ENCODE measurements at places on chromosomes 3 and 15.
A peak's percentile ranks its signal among the peaks of the same experiment; 100 is the strongest.

GRCh38 chr3:161050935-161051334, 54.2 kb downstream of the B3GALNT1 start:
- DNase-seq: no peak

- no peak for DNase-seq
Observed at GRCh38 chr3:82505079-82505756, 743.8 kb upstream of the GBE1 start.

DNA sequence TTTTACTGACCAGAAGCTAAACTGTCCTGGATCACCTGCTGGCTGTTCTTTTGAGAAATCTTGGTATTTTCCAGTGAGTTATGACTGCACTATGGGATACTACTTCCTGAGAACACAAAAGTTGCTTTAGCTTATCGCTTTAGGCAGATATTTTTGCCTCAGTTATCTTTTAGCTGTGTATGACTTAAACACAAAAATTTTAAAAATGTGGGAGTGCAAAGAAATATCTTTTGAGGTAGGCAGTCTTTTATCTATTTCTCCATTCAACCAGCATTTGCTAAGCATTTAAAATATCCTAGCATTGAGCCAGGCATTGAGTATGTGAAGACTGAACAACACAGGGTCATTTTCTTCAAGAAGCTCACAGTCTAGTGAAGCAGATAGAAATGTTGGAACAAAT, 981.9 kb downstream of the FHIT start:
- DNase-seq: no peak

DNA sequence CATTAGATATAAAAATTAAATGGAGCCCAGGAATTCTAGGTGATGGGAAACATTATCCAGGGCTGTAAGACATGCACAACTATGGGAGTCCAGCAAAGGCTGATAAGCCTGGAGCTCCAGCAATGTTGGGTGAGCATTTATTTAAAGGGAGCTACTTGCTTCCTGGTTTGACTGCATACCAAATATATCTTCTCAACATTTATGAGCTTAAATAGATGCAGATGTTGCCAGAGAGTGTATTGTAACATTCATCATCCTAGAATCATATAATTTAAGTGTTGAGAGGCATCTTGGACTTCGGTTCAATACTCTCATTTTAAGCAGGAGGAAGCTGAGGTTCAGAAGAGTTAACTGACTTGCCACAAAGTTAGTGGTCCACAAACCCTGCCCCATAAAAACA, 12.2 kb upstream of the POLR2M start:
- no peak for DNase-seq

DNA sequence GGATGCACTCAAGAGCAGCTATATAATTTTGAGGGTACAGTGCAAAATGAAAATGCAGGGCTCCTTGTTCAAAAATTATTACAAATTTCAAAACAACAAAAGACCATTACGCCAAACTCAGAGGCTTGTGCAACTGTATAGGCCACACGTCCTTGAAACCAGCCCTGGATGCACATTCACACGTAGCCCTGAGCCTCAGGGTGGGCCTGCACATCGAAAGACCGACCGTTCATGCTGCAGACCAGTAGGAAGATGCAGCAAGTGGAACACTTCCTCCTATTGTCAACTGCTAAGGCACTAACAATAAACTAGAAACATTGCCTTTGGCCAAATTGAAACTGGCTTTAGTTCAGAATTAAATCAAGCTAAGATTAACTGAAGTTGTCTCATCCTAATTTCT, 174.7 kb downstream of the SHOX2 start:
- no peak for DNase-seq

DNA sequence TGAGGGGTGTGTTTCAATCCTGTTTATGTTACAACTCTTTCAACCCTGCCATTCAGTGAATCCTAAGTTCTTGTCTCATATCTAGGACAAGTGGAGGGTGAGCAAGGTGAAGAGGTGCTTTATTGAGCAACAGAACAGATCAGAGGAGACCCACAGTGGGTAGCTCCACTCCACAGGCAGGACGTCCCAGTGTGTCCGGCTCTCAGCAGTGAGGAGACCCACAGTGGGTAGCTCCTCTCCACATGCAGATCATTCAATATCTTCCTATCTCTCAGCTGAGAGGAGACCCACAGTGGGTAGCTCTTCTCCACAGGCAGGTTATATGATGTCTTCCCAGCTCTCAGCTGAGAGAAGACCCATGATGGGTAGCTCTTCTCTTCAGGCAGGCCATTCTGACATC, 556.7 kb downstream of the SI start:
- DNase-seq: no peak

DNA sequence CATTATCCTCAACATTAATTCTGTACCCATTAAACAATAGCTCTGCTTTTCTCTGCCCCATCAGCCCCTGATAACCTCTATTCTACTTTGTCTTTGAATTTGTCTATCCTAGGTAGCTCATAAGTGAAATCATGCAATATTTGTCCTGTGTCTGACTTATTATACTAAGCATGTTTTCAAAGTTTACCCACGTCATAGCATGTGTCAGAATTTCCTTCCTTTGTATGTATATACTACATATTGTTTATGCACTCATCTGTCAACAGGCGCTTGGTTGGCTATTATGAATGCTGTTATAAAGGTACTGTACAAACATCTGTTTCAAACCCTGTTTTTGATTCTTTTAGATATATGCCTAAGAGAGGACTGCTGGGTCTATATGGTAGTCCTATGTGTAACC, 18.2 kb downstream of the CSNK1G1 start:
- DNase-seq: no peak

GRCh38 chr3:77563012-77563411, 523.1 kb downstream of the ROBO2 start:
- DNase-seq: no peak

GRCh38 chr3:71228156-71228866, 355.2 kb downstream of the FOXP1 start:
- no peak for DNase-seq

DNA sequence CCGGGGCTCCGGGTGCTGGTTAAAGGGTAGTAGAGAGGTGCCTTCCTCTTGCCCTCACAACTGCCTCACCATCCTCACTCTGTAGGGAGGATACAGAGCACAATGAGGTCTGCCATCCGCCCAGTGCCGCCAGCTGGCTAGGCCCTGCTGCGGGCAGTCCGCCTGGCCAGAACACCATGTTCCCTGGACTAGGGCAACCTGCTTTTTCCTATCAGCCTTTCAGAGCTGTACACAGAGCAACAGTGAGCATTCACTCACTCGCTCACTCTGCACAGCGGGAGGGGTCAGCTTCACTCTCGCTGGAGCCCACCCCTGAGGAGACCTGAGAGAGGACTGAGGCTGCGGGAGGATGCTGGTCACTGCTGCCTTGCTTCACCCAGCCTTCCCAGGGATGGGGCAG, 218.7 kb upstream of the CHRNA7 start:
- DNase-seq: no peak

DNA sequence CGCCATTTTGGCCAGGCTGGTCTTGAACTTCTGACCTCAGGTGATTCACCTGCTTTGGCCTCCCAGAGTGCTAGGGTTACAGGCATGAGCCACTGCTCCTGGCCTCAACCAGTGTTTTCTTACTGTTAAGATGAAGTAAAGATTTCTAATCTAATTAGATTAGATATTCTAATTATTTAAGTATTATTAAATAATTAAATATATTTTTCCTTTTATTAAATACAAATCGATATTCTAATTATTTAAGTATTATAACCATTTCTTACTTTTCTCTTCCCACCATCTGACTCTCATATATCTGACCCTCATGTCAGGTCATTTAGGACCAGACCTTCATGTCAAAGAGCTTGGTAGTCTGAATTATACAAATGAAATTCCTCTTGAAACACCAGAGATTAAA, 1291.9 kb upstream of the EPHA6 start:
- DNase-seq: no peak

- DNase-seq: no peak
Observed at GRCh38 chr3:61186030-61186429, 65.2 kb downstream of the FHIT start.

- no peak for DNase-seq
Observed at GRCh38 chr3:107661447-107662123, 138.8 kb downstream of the BBX start.

DNA sequence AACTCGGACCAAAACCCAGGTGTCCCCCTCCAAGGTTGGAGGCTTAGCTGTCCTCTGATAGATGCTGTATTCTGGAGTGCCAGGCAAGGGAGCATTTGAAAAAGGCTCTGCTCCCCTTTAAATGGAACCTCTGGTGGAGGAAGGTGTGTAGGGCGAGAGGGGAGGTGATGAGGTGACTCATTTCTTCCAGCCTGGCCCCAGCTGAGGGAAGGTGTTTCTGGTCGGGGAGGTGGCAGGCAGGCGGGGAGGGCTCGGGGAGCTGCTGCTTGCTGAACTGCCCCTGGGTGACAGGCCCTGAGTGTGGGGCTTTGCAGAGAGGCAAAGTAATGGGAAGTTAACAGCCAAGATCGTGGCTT, 18.8 kb downstream of the PSTPIP1 start:
- DNase-seq: no peak

DNA sequence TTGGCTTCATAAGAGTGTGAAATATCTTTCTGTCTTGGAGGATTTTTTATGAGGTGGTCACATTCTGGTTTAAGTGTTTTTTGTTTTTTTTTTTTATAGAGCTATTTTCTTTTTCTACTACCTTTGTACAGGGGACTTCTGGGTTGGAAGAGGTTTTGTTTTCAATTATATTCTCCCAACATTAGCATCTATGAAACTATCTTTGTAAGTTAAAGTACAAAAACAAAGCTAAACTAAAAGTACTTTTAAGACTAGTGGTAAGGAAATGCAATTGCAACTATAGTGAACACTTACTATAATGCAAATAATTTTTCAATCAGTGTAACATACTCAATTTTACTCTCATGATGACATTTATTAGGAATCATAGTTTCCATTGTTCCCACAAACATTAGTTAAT, 688.2 kb downstream of the SI start:
- DNase-seq: no peak

DNA sequence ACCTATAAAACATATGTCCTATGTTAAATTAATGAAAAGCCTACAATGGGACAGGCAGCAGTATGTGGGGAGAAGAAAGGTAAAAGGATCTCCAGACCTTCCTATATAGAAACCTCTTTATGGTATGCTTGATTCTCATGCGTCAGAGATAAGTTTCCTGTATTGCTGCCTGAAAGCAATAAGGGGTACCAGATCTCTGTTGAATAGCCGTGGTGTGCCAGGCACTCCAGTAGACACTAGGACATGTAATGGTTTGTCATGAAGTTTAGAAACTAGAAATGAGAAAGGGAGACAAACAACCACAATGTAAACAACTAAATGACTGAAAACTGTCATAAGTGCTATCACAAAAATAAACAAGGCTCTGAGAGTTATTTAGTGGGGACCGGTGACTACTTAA, 168.1 kb downstream of the EFHB start:
- no peak for DNase-seq

- DNase-seq: no peak
Observed at GRCh38 chr15:58164926-58165325, 26.7 kb downstream of the AQP9 start.

- DNase-seq: no peak
Observed at GRCh38 chr15:95653361-95653805, 677.1 kb upstream of the NR2F2 start.

GRCh38 chr15:71331173-71331572, 215.9 kb downstream of the THSD4 start:
- DNase-seq: no peak

- peak; percentile 66 for DNase-seq
Observed at GRCh38 chr3:158101335-158102241, 4.6 kb downstream of the SHOX2 start.

- no peak for DNase-seq
Observed at GRCh38 chr3:23052208-23052607, 150.9 kb upstream of the UBE2E2 start.

GRCh38 chr3:174776636-174777035, 82.5 kb upstream of the NAALADL2 start:
- DNase-seq: no peak

DNA sequence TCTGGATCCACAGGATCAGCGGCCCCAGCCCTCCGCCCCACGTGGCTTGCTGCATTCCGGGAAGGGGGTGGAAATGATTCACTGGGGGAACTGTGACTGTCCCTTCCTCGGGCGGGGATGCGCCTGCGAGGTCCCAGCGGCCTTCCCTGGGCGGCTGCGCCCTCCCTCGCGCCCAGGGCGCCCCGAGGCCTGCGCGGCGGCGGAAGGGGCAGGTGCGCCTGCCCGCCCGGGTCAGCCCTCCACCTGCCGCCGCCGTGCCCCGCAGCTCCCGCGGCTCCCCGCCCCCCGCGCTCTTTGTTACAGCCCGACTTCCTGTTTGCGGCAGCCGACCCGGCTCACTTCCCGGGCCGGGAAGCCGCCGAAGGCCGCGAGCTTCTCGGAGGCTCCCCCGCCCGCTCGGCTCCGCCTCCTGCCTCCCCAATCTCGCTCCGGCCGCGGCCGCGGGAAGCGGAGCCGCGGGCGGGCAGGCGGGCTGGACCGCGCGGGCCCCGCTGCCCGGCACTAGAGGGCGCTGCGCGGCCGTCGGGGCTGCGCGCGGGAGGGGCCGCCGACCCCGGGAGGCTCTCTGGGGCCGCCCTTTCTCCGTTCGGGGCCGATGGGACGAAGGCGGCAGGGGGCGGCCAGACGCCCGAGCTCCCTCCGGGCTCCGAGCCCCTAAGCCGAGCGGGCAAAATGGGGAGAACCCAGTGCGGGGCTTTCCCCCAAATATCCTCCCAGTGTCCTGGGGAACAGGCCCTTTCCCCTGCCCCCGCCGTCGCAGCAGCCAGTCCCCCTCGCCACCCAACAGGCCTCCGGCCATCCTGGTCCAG, 11.5 kb upstream of the CHAC1 start:
- peak; percentile 81 for DNase-seq

DNA sequence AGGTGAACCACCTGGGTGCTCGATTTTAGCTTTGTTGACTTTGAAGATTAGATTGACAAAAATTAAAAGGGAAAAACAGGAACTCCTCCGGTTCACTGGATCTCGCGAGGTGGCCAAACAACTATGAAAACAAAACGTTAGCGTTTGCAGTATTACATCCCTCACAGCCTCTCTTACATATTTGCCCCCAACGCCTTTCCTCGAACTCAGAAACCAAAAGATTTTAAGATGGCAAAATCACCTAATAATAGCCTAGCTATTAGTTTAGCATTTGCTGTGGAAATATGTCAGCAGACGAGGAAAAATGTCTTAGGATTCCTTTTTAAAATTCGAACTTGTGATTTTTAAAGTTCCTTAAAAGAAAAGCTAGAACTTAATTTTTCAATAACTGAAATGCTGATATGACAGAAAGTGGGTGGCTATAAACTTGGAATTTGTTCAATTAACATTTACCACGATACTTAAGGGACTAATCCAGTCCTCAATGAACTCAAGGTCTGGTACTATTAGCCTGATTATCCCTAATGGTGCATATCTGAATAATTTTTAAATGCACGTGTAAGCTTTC, 491 bp upstream of the SENP7 start:
- DNase-seq: no peak

- DNase-seq: no peak
Observed at GRCh38 chr3:153061938-153062528, 100.0 kb upstream of the RAP2B start.

GRCh38 chr3:24640330-24640877, 145.8 kb upstream of the THRB start:
- peak; percentile 13 for DNase-seq

DNA sequence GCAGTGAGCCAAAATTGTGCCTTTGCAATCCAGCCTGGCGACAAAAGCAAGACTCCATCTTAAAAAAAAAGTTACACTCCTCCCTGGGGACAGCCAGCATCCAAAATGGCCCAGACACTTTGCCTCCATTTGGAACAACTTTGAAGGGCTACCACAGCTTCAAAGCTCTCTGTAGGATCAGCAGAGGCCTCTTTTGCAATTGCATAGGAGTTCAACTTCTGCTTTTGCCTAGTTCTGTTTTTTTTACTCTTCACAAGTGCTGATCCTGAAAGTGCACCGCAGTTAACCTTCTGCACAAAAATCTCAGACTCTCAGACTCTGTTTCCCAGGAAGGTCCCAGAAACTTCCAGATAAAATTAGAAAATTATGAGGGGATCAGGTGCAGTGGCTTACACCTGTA, 25.2 kb upstream of the SLC4A7 start:
- DNase-seq: no peak
